ENCODE measurements at places on chromosomes 11 and 22.

- no peak for DNase-seq
These were observed 16.1 kb downstream of the COMMD9 start for GRCh38 chr11:36273110-36273509.

- DNase-seq = no peak
These were observed 537.7 kb downstream of the BUD13 start for GRCh38 chr11:116234989-116235568.

- DNase-seq = no peak
These were observed 310.1 kb upstream of the SORL1-AS1 start for GRCh38 chr11:121762820-121763219.

GRCh38 chr22:50274311-50274710 lies 4.1 kb upstream of the MAPK11 start:
- DNase-seq = peak; percentile 65

DNA sequence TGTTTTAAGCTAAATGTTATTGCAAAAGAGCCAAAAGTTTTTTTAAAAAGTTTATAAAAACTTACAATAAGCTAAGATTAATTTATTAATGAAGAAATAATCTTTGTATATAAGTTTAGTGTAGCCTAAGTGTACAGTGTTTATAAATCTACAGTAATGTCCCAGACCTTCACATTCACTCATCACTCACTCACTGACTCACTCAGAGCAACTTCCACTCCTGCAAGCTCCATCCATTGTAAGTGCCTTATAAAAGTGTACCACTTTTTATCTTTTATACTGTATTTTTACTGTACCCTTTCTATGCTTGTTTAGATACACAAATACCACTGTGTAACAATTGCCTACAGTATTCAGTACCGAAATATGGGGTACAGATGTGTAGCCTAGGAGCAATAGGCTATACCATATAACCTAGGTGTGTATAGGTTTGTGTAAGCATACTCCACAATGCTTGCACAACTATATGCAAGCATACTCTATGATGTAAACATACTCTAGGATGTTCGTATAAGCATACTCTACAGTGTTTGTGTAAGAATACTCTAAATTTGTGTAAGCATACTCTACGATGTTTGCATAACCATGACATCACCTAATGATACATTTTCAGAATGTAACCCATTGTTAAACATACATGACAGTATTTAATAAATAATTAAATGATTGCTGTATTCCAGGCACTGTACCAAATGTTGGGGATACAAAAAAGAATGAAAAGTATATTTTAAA lies 953.0 kb downstream of the KCNA4 start:
- DNase-seq = no peak

- no peak for DNase-seq
These were observed 8.9 kb downstream of the DERL3 start for GRCh38 chr22:23829845-23830372.

GRCh38 chr22:18048441-18048898 lies 24.1 kb upstream of the MICAL3 start:
- DNase-seq = no peak

DNA sequence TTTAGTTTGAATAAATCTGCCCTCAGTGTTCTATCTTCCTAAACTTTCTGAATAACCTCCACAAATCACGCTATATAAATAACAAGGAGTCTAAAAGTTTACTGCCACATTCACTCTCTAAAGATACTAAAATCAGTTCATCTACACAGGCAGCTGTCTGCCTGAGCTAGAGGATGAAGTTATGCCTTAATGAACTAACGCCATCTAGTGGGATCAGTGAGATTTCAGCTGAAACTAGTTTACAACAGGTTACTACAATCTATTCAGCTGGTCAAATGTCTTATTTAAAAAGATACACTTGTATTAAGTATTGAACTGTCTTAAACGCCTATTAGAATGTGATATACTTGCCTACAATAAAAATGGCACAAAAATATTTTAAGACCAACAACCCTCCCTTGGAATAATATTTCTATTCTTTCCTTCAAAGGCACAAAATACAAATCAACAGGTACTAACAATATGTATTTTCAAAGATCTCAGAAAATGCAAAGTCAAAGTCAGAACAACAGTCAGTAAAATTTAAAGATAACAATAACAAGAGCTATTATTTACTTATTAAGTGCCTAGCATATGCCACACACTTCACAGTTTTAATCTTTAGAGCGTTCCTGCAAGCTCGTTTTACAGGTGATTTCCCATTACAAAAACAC lies 84.1 kb downstream of the LARGE2 start:
- DNase-seq = no peak

DNA sequence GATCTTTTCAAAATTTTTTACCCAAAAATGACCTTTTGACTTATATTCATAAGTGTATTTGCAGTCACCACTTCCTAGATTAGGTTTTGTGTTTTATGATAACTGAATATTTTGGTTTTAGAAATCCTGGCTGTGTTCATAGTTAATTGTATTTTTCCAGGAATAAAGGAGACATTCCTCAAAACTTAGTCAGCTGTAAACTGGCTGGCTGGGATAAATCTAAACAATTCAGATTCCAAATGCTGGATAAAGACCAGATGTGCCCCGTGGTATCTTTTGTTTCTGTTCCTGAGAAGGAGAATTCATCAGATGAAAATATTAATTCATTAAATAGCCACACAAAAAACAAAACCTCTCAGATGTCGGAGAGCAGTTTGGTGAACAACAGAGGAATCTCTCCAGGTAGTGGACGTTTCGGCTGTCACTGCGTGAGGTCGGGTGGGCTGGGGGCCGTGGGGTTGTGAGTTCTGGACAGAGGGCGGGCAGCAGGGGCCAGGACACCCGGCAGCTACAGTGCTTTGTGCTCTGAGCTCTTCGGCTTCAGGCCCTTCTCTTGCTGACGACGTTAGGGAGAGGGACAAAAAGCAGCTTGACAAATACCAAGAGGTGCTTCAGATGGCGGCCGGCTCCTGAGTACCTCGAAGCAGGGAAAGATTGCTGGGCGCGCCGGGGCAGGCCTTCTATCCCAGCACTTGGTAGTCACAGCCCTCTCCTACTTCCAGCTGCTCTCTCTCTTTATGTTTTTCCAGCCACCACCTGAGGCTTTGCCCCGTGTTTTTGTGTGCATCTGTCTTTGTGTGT lies 24.6 kb downstream of the MOV10L1 start:
- DNase-seq = no peak

- no peak for DNase-seq
These were observed 1455.3 kb downstream of the BRD1 start for GRCh38 chr22:48372390-48372789.

DNA sequence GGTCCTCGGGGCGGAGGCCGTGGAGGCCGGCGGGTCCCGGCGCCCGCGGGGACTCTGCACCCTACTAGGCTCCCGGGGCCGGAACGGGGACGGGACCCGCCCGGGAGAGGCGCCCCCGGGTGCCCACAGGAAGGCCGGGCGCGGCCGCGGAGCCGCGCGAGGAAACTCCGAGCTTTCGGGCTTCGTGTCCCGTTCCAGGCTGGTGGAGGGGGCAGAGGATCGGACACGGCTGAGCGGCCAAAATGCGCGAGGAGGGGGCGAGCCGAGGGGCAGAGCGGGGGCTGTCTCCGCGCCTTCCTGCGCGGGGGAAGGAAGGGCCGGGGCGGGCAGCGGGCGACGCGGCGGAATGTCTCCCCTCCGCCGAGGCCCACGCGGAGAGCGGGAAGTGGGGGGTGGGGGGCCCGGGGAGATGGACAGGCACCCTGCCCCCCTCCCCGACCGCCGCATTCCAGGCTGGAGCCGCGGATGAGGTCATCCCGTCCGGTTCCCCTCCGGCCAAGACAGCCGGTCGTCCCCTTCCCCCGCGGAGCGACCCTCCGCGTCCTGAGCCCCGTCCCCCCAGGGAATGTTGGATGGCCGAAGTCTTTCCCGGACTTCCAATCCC lies 430 bp downstream of the CDC42EP1 start:
- no peak for DNase-seq

- no peak for DNase-seq
These were observed 33.3 kb downstream of the NADSYN1 start for GRCh38 chr11:71486320-71486719.

GRCh38 chr11:117547195-117547850 lies 219.7 kb downstream of the CEP164 start:
- DNase-seq = no peak

GRCh38 chr11:261624-262023 lies 16.6 kb upstream of the NLRP6 start:
- no peak for DNase-seq

DNA sequence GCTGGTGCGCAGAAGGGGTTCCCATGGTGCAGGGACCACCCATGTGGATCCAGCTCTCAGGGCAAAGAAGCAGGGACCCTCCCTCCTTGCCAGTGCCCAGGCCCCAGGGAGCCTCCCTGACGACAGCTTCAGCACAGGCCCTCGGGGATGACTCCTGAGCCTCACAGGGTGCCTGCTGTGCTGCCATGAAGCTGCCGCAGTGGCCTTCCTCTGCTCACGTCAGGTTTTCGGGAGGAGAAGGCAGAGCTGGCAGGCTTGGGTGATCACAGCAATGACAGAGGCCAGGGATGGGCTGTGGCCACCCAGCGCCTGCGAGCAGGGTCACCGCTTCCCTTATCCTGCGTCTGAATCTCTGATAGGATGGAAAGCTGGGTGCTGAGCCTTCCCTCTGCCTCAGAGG lies 276.2 kb downstream of the BRD1 start:
- no peak for DNase-seq

Data from activated CD4-positive, alpha-beta memory T cell treated with anti-CD3 and anti-CD28 coated beads for 36 hours (primary cell).